Stimulated activated CD8-positive, alpha-beta memory T cell treated with anti-CD3 and anti-CD28 coated beads, Interleukin-15, amount 100 ng/mL, for 48 hours (primary cell): ENCODE measurements at places on chromosomes 2 and 18.
A peak's percentile ranks its signal among the peaks of the same experiment; 100 is the strongest.

GRCh38 chr2:158413581-158413980, 43.0 kb downstream of the CCDC148 start:
- no peak for DNase-seq

- DNase-seq, result no peak
These were observed 5.6 kb downstream of the DNAJB2 start for GRCh38 chr2:219284501-219285372.

- peak; percentile 25 for DNase-seq
These were observed 65.9 kb downstream of the IL1R2 start for GRCh38 chr2:102057502-102058292.

DNA sequence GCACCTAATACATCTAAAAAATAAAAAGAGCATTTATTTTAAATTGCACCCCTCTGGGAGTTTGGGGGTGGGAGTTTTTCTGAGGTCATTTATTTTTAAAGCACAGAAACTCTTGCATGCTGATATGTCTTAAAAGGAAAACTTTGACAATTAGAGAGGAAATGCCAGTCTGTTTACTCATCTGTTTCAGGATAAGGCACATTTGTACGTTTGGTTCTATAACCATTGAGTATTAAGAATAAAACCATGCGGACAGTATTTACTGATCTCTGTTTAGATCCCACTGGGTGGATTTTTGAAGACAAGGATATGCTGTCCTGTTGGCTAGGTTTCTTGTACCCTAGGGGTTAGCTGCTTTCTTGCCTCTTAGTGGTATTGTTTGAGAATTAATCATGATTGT, 122.9 kb downstream of the TANC1 start:
- no peak for DNase-seq

GRCh38 chr2:113873867-113874266, 16.0 kb upstream of the ACTR3 start:
- no peak for DNase-seq

DNA sequence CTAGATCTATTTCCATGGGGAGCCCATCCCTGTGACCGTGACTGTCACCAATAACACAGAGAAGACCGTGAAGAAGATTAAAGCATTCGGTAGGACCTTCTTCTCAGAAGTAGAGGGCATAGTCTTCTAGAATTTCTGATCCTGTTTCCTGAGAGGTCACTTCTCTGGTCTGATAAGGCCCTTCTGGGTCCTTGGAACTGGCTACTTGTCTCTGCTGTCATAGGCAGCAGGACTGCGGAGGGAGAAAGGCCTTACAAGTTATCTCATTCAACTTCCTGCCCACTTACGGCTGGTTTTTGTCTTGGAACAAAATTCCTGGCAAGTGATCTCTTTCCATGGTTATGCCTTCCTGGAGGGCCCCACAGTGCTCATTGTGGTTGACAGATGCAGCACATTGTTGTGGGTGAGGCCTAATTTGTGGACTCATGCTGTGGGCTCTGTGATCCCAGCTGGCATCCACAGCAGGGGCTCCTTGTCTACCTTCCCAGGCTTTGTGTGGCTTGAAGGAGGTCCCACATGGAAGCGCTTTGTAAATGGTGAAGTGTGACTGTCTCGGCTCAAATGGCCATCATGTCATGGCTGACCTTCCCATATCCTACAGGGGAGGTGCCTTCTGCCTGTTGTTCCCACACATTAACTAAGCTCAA, 22.0 kb downstream of the SAG start:
- DNase-seq, result no peak

DNA sequence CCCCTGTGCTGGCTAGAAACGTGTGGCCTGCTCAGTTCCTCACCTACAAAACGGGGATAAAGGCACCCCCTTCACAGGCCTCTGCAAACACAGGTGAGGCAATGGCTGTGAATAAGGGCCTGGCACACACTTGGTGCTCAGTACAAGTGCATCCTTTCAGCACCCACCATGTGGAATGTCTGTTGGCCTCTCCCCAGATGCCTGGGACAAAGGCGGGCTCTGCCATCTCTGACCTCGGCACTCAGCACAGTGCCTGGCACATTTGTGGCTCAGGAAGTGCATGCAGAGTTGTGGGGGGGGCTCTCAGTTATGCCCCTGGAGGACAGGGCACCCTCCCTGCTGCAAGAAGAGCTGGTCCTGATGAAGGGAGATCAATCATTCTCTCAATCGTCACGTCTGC, 224.6 kb upstream of the RAB6C start:
- DNase-seq, result no peak

DNA sequence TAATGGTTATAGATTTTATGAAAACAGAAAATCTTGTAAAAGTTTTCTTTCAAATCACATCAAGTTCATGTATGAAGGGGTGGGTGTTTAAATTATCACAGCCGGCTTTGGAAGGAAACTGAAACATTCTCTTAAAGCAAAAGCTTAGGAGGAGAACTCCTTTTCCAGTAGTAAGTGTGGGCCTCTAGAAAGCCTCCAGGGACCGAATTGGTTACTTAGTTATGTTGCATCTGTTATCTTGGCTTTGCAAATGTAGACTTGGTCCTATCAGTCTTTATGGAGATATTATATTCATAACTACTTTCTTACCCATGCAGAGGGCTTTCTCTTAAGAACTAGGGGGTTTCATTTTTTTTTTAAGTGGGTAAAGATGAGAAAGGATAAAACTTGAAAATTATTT, 7.4 kb downstream of the NAB1 start:
- DNase-seq, result no peak

- DNase-seq, result no peak
These were observed 2.2 kb upstream of the GPR148 start for GRCh38 chr2:130726614-130727180.

GRCh38 chr2:78978340-78978739, 47.2 kb upstream of the REG3G start:
- no peak for DNase-seq

GRCh38 chr2:161422816-161423403, 6.8 kb downstream of the TBR1 start:
- no peak for DNase-seq

DNA sequence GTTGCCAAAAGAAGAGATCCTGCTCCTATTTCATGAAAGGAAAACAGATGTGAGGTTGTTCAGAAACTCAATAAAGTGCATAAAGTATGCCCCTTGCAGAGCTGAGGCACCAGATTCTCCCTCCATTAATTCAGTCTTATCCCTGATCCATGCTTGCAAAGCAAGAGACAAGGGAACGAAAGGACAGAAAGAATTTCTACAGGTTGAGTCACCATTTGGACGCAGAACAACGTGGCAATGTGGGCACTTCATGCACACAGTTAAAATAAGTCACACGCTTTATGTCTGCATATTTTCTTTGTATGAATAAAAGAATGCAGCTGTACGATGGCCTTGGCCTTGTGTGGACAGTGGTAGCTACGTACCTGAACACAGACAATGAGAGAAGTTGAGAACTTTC, 321.7 kb upstream of the REV1 start:
- DNase-seq, result no peak

DNA sequence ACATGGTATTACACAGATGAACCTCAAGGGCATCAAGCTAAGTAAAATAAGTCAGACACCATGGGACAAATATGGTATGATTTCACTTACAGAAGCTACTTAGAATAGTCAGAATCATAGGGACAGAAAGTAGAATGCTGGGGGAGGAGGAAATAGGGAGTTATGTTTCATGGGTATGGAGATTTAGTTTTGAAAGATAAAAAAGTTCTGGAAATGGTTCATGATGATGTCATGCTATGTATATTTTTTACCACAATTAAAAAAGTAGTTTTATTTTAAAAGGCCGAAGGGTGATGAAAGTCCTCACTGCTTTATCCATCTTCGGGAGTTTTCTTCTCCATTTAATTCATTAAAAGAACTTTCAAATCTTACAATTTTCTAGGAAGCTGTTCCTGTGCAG, 181.9 kb downstream of the CALCRL start:
- DNase-seq, result no peak

DNA sequence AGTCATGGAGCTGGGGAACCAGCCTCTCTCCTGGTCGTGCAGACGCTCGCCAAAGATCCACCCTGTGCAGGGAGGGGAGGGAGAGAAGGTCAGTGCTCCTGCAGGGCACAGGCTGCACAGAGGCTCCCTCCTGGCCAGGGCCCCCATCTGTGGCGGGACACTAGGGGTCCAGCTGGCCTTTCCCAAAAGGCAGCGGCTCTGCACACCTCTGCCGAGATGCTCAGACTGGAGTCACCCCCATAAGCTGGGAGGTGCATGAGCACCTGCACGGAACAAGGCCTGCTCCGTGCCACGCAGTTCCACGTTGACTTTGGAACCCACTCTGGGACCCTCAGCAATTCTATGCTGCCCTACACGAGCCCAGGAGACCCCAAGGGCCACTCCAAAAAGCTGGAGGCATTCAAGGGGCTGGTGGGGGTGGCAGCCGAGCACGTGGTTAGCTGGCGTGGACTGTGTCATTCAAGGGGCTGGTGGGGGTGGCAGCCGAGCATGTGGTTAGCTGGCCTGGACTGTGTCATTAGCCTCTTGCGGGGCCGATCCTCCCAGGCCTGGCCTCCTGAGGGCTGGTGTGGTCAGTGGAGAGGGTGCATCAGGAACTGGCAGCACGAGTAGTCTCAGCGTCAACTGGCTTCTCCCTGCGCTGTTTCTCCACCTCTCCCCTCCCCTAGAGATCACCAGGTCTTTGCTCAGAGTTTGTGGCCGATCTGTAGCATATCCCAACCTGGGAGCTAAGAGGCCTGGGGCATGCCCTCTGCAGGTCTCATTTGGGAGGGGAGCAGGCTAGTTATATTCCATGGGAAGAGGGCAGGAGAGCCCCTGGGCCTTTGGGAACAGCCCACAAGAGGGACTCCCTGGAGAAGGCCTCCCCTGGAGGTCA, 9.8 kb downstream of the SNORC start:
- no peak for DNase-seq

DNA sequence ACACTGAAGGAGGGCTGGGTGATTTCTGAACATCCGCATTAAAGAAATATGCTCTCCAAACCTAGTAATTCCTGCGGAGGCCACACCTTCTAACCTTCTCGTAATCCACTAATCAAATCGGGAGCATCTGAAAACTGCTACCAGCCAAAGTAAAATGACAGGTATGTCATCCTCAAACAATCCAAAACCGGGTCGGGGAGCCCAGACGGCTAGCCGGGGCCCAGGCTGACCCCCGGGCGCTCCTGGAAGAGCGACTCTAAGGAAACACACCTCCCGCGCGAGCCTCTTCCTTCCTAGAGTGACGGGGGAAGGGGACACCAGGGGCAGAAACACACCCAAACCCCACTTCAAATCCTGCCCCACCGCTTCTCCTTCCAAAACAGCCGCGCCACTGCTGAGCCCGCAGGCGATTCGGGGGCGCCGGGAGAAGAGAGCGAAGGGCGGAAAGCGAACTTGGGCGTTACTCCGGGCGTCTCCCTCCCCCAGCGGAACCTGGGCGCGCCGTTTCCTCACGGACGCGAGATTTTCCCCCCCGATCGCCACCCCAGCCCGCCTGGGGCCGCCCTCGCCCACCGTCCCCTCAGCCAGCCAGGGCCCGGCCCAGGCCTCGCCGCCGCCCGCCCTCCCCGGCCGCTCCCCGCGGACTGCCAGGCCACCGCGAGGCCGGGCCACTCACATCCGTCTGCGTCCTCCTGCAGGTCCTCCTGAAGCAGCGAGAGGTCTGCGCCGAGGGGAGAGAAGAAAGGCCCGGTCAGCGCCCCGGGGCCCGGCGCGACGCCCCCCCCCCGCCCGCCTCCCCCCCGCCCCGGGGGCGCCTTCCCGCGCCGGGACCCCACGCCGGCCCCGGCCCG, 584 bp downstream of the PPP4R1 start:
- peak; percentile 8 for DNase-seq

DNA sequence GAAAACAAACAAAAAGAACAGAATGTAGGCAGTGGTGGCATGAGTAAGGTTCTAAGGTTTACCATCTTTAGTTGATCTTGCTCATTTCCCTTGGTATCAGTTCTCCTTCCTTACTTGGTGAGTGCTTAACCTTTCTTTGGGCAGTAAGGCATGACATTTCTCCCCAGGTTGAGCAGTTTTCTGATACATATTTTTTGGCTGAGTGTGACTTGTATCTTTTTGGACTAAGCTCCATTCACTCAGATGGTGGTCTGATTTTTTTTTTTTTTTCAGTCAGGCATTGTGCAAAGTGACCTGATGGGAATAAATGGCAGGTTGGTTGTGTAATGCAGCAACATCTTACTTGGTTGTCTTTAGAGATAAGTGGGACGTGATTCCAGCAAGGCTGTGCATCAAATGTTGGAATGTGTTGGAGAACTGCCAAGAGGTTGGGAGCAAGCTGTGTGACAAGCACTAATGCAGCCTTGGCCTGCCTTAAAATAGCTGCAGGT, 15.1 kb downstream of the SPTBN1 start:
- DNase-seq, result no peak

- no peak for DNase-seq
These were observed 10.1 kb downstream of the DCTN1 start for GRCh38 chr2:74369976-74370375.

GRCh38 chr2:122868646-122869275, 1113.3 kb downstream of the TSN start:
- DNase-seq, result no peak

GRCh38 chr2:98519156-98519555, 74.5 kb downstream of the INPP4A start:
- no peak for DNase-seq

DNA sequence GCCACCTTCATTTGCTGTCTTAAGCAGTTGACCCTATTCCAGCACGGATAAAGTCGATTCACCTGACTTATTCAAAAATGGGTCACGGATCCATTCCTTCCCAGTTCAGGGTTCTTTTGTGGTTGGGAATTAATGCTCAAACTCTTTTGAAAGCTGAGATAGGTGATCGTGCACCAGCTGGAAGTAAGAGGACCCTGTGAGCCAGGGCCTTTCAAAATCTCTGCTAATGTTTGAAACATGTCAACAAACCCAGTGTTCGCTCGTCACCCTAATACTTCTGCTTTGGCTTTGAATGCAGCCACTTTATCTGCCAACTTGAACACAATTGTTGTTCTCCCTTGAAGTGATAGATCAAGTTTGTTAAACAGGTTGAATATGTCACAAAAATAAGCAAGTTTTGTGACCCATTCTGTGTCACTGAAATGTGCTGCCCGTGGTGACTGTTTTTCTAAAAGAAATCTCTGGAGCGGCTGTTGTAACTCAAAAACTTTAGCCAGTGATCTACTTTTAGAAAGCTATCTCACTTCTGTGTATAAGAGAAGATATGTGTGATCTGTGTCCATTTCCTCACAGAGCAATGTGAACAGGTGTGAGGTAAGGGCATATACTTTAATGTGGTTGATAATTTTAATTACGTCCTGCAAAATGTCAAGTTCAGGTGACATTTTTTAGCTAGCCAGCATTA, 16.9 kb downstream of the HAT1 start:
- no peak for DNase-seq

GRCh38 chr2:220789961-220790360, 782.1 kb downstream of the EPHA4 start:
- no peak for DNase-seq

DNA sequence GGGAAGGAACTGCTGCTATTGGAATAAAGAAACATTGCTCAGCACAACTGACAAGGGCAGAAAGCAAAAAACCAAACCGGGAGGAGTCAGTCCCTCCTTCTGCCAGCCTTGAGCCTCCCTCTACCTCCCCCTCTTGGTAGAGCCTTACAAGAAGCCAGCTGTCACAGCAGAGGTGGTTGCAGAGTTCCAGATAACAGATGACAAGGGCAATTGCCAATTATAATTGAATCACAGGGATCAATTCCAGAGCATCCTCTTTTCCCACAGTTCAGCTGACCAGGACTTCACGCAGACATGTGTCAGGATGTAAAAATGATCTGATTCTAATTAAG, 548.2 kb upstream of the LRRTM1 start:
- DNase-seq, result no peak
